ENCODE measurements at places on chromosomes 7 and 10.

GRCh38 chr10:27437775-27438174 is 66.3 kb upstream of the RAB18 start:
- no peak for DNase-seq

- DNase-seq, result no peak
Measured at GRCh38 chr10:21293518-21294356, 231.7 kb downstream of the SKIDA1 start.

GRCh38 chr7:2872296-2872874 is 28.3 kb upstream of the GNA12 start:
- no peak for DNase-seq

- no peak for DNase-seq
Measured at GRCh38 chr10:42985436-42986316, 91.2 kb upstream of the RET start.
